Small intestine (tissue), 16 donors: ENCODE measurements at places on chromosomes 5 and 9. TPM values are rescaled to one million over a fixed set of nuclear protein-coding genes. Genes with fewer than 3 reads are reported as not detected.

GMCL2 gene
- polyA plus RNA-seq, result not detected

CDC20B gene
- polyA plus RNA-seq, result not detected

ARID3C gene
- not detected for polyA plus RNA-seq

POLR3G gene
- polyA plus RNA-seq, result 0.54 TPM

LAMC3 gene
- polyA plus RNA-seq, result 0.25 TPM

HTR1A gene
- polyA plus RNA-seq, result not detected

CD14 gene
- 30.3 TPM for polyA plus RNA-seq

IFNK gene
- 0.07 TPM for polyA plus RNA-seq

CHSY3 gene
- 0.33 TPM for polyA plus RNA-seq

DOCK2 gene
- polyA plus RNA-seq, result 2.2 TPM

LMX1B gene
- polyA plus RNA-seq, result 0.13 TPM

FOXI1 gene
- polyA plus RNA-seq, result not detected

CDK5RAP2 gene
- polyA plus RNA-seq, result 49.3 TPM

PSD2 gene
- 0.34 TPM for polyA plus RNA-seq

AGXT2 gene
- polyA plus RNA-seq, result 0.81 TPM
